ENCODE measurements at places on chromosomes 13 and 19.
A peak's percentile ranks its signal among the peaks of the same experiment; 100 is the strongest.

DNA sequence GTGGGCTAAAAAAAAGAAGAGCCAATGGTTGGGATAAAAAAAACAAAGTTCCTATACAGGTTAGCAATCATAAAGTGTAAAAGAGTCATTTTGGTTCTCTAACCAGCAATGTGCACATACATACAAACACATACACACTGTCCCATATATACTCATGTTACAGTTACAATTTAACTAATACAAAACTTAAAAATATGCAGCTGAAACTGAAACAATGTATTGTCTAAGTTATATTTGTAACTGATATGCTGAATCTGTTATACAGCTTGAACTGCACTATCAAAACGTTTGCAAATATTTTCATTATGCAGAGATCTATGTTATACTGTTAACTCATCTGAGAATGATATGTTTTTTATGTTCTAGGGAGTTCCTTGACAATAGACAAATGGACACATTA, 173.7 kb downstream of the KLF12 start:
- no peak for DNase-seq

DNA sequence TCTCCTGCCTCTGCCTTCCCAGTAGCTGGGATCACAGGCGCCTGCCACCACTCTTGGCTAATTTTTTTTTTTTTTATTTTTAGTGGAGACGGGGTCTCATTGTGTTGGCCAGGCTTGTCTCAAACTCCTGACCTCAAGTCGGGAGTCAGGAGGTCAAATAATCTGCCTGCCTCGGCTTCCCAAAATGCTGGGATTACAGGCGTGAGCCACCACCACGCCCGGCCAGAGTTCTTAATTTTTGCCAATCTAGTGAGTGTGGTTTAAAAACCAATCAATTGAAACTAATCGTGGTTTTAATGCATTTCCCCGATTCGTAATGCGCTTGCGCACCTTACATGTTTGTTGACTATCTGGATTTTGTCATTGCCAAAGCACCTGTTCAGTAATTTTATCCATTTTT, 37.0 kb downstream of the SKA3 start:
- no peak for DNase-seq

DNA sequence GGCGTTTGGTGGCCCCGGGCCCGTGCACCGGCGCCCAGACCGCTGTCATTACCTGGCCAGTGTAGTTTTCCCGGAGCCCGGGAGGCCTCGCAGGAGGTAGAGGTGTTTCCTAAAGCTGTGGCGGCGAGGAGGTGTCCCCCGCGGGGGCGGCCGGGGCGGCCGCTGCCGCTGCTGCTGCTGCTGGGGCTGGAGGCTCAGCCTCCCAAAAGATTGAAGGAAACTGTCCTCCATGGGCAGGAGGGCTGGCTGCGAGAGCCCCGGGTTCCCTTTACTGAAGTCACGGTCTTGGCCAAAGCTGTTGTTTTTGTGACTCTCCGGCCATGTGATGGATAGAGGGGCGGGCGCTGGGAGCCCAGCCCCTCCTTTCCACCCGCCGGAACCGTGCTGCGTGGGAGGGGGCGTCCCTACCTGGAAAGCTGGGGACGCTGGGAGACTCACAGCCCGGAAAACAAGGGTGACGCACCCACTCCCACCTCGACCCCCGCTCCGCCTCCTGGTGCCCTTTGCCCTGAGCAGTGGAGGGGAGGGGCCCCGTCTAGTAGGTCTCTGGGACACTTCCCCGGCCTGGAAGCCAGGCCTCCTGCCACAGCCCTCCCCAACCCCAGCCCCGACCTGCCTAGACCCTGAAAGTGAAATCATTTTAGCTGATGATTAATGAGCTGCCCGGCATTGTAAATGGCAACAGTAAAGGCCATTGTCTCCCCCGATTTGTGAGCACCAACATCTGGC, at the start of gene N4BP2L1:
TSS of gene N4BP2L1 (minus strand) at position 279 of the 729 bp plus-strand sequence. CDS start at position 231, 48 bp downstream.
- DNase-seq: peak; percentile 82

GRCh38 chr19:56269348-56269747, 3.2 kb upstream of the EDDM13 start:
- no peak for DNase-seq

DNA sequence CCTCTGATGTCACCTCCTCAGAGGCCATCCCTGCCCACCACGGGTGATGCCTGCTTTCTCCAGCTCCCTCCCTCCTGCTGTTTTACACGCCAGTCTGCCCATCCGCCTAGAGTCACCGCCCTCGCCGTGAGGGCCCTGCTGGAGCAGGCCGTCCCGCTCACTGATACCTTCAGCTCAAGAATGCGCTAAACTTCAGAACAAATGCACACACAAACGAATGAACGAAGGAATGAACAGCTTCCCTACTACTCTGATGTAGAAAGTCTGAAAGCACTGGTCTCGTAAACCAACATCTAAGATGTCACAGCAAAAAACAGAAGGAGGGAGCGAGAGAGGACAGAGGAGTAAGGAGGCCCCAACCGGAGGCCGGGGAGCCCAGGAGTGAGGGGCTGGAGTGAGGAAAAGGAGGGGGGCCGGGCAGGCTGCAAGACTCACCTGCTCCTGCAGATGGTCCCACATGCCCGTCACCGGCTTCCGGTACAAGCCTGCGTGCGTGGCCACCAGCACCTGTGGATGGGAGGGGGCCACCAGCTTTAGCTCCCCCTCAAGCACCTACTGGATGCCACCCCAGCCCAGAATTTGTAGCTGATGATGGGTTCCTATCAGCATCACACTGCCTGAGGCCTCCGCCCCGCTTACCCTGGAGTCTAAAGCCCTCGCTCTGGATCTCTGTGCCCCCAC, 4.0 kb downstream of the PNKP start:
- DNase-seq: peak; percentile 14

DNA sequence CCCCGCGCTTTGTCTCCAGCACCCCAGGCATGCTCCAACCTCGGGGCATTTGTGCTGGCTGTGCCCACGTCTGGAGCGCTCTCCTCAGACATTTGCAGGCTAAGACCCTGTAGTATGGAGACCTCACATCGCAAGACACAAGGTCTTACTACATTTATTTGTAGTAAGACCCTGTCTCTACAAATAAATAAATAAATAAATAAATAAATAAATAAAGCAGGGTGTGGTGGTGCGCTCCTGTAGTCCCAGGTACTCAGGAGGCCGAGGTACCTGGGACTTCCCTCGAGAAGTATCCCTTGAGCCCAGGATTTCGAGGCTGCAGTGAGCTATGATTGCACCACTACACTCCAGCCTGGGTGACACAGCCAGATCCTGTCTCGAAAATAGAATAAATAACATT, 4.6 kb downstream of the NXNL1 start:
- DNase-seq: no peak

DNA sequence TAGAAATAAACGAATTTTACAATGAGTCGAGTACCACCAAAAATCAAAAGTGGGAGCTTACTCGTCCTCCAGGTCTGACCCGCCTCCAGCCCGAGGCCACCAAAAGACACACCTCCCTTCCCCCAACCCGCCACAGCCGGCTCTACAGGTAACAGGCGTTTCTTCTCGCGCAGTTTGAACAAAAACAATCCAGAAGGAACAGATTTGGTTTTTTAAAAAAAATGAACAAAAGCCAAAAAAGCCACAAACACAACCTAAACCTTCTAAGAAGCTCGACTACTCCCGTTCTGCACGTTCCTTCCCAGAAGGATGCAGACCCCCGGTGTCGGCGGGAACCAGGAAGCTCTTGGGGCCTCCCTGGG, 671 bp downstream of the ZDHHC20 start:
- peak; percentile 64 for DNase-seq

DNA sequence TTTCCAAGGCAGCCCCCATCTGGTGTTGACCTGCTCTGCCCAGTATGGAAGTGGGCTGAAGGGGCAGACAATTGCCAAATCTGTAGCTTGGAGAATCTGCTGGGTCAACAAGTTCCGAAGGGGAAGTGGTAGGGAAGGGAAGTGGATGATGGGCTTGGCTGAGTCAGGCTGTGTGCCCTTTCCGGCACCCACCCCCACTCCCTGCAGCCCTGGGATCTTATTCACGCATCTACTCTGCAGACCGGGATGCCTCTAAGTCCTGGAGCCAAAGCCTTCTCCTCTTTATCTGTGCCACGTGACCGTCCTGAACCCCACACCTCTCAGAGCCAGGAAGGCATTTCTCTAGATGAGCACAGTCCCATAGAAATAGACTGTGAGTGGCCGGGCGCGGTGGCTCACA, 7.5 kb upstream of the C5AR2 start:
- no peak for DNase-seq

- DNase-seq: peak; percentile 5
These were observed 28.1 kb upstream of the SIAH3 start for GRCh38 chr13:45879666-45880065.

- no peak for DNase-seq
These were observed 78.0 kb downstream of the ATP11A start for GRCh38 chr13:112767506-112768471.

DNA sequence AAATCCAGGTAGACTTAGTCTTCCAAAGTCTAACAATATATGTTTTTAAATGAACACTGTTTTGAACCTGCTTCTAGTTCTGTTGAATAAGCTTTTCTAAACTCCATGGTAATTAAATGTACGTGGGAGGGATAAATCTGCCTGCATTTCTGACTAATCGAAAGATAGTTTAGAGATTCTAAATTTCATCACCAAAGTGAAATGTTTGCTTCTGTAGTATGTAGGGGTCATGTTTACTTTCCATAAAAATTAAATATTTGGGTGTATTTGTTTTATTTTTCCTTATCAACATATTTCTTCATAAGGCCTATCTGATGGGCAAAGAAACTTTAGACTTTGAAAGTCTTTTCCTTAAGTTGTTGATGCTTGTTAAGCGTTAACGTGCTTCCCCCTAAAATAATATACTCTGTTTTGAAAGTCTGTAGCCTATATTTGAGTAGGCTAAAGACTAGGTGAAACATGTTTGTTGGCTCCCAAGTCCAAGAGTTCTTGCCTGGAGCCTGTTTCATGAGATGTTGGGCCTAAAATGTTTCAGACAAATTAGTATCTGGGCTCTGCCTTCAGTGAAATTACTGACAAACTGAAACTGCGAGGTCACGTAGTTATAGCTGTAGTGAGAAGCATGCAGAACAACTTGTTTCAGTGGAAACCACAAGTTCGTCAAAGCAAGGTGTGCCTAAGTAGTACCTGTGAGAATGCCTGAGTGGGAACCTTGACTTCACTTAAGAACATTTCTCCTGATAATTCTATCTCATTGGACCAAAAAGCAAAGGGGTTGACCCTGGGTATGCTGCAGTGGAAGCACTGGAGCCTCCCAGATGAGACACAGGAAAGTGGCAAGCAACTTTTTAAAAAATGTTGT, 126.2 kb downstream of the LMO7 start:
- no peak for DNase-seq

- DNase-seq: peak; percentile 39
These were observed 6.2 kb downstream of the PPP1R15A start for GRCh38 chr19:48878196-48879024.

GRCh38 chr19:13931391-13932148, 6.6 kb downstream of the PODNL1 start:
- DNase-seq: no peak

- DNase-seq: no peak
These were observed 126.7 kb upstream of the MRI1 start for GRCh38 chr19:13637664-13638063.

DNA sequence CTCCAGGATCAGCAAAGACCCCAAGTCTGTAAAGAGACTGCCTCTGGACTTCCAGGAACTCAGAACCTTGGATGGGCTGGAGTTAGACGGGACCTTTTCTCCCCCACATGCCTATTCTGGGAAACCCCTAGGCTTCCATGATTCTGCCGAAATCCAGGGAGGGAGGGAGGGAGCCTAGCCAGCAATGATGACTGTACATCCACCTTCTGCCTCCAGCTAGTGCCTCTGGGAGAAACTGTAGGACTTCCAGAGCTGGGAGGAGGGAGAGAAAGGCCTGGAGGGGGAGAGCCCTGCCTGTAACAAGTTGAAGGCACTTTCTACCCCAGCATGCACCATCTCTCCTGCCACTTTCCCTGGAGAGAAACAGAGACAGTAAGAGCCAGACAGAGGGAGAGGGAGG, 6.0 kb upstream of the HAS1 start:
- DNase-seq: no peak

- no peak for DNase-seq
These were observed at the start of gene PALM3 for GRCh38 chr19:14061751-14062557. TSS of gene PALM3 (minus strand) at chr19:14062076. CDS start at chr19:14061980, 96 bp downstream.

DNA sequence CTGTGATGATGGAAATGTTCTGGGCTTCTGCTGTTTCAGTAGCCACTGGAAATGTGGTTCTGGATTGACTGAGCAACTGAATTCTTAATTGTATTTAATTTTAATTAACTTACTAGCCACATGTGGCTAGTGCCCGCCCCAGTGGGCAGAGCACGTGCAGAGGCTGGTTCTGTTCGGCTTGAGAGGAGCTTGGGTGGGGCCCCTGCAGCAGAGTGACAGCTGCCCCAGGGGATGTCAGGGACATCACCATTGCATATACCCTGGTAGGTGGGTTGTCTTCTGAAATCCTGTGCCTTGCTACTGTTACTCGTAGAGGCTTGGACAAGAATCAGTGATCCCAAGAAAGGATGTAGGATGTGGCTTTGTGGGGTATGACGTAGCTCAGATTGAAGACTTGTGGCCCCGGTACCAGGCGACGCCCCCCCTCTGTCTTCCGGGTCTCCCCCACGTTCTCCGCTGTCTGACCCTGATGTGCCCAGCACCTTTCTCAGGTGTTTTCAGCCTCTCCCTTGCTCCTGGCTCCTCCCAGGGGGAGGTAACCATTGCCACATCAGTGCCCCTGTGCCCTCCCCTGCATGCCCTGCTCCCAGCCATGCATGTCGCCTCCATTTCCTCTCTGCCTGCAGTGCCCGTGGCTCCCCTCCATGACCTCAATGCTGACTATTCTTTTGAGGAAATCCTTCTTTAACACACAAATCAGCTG, 102.6 kb upstream of the RNF113B start:
- DNase-seq: peak; percentile 61

GRCh38 chr19:47531640-47532387, 17.0 kb upstream of the NAPA start:
- no peak for DNase-seq

- no peak for DNase-seq
These were observed 2.2 kb downstream of the ANKRD10 start for GRCh38 chr13:110912651-110913051.

DNA sequence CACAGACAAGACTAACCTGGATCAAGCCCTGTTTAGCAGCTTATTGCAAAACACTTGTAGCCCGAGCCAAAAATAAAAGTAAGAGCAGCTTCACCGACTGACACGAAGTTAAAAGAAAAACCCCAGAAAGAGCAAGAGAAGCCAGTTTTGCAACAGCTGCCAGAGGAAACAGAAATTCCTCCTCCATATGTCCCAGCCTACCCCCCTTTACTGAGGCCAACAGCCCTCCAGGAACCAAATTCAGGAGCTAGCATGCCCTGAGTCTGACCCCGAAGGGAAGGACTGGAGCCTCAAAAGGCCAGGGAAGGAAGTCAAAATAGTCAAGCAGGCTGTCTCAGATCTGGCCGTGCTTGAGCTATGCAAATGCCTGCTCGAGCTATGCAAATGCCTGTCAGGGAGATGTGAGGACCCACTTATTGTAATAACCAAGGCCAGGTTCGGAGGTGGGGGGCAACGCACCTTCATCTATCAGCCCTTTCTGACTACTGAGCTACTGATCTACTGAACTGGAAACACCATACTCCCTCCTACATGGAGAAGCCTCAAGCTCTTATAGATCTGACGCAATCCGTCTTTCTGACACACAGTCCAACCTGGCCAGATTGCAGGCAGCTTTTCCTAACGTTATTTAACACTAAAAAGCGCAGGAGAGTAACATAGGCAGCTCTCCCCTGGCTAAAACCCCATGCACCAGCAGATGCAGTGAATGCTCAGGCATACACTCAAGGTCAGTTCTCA, 6.7 kb downstream of the SIGLEC11 start:
- DNase-seq: peak; percentile 31
